NB4 (cell line): ENCODE measurements at places on chromosomes 3 and 15.

DNA sequence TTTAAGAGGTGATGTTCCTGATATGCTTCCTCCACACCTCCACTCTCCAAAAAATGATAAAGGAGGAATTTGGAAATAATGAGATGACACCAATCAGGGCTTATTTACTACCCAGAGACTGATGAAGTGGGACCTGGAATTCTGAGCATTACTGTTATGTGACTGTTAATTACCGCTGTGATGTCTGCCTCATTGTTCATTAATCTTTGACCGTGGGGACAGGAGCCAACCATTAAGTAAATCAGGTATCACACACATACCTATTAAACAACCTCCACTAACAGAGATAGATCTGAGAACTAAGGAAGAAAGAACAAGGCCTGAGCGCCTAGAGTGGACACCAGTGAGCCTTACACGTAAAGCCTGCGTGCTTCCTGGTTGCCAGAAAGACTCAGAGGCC lies 37.7 kb downstream of the ABHD5 start:
- no peak for DNase-seq

DNA sequence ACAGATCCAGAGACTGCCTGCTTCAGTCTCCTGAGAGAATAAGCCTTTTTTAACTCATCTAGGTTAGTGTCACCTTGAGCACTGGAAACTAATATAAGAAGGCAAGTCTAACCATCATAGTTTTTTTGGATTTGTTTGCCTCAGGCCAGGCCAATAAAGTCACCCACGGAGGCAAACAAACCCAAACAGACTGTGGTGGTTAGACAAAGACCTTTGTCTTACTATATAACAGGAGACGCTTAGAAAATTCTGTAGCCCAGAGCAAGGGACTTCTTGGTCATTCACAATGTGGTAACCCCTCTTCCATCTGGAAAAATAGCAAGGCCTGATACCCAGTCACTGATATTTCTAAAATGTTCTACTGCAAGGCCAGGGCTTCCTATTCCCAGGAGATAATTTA lies 45.3 kb upstream of the PPP2R3A start:
- DNase-seq, result no peak

DNA sequence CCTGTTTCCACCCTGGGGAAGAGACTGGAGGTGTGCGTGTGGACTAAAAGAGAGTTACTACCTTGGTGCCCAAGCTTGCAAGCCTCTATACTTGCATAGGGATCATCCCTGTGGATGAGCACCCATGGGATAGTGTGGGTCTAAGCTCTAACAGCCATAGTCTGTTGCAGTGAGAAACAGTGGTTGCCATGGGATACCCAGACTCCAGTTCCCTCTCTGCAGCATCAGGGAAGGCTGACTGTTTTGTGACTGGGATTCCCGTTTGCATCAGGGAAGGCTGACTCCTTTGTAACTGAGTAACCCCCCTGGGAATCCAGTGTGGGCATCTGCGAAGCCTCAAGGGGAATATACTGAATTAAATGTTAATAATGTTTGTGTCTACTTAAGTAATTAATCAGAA lies 196.1 kb downstream of the ZNF621 start:
- DNase-seq, result no peak

DNA sequence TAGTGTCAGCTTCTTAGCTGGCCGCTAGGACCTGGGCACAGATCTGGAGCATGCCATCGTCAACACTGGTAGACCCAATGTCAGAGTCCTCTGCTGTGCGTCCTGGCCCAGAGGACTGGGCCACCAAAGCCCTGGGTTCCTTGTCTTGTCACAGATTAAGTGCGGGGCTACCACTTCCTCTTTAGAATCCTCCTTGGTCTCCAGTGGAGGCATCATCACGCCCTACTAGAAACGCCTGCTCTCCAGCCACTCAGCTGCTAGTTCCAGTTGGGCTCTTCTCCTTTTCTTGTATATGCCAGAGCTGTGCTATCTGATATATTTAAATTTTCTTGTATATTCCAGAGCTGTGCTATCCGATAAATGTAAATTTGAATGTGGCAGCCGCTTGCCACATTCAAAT lies 11.2 kb downstream of the PPCDC start:
- peak; percentile 84 for DNase-seq

DNA sequence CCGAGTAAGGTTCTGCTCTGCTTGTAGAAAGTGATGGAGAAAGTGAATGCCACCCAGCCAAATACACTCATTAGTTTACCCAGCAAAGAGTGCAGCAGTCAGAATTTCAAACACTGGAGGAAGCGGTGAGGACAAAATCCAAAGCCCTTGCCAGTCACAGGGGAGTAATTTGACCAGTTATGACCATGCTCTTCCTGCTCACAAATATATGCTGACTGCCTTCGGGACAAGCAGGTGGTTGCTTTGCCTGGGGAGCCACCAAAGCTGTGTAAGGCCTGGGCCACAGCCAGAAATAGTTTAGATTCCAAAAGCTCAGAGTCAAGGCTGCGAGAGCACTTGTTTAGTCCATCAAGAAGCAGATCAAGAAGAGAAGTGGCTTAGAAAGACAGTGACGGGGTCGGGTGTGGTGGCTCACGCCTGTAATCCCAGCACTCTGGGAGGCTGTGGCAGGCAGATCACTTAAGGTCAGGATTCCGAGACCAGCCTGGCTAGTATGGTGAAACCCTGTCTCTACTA lies 51.0 kb upstream of the ATP13A3 start:
- peak; percentile 18 for DNase-seq

DNA sequence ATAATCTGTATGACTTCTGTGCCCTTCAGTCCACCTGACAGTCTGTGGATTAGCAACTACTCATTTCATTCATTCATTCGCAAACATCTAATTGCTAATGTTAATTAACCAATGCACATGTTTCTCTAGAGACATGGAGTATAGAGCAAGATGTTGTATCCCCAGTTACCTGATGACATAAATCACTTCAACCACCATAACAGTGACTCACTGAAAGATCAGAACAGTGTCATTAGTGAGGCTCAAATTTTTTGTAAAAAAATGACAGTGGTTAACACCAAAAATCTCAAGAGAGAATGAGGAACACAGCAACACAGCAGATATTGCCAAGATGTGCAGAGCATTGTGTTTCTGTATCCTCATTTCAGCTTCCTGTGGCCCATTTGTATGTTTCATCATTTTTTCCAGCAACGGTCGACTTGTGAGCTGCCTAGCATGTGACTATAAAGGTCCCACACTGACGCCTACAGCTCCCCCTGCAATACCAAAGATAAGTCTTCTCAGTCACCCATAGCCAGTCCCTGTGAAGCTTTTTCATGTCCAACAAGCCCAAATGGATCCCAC lies 3.7 kb upstream of the PLD1 start:
- DNase-seq, result peak; percentile 98

- no peak for DNase-seq
Measured at GRCh38 chr15:33453761-33454160, 143.0 kb downstream of the RYR3 start.

GRCh38 chr15:43150191-43150929 lies 17.0 kb downstream of the TMEM62 start:
- no peak for DNase-seq

DNA sequence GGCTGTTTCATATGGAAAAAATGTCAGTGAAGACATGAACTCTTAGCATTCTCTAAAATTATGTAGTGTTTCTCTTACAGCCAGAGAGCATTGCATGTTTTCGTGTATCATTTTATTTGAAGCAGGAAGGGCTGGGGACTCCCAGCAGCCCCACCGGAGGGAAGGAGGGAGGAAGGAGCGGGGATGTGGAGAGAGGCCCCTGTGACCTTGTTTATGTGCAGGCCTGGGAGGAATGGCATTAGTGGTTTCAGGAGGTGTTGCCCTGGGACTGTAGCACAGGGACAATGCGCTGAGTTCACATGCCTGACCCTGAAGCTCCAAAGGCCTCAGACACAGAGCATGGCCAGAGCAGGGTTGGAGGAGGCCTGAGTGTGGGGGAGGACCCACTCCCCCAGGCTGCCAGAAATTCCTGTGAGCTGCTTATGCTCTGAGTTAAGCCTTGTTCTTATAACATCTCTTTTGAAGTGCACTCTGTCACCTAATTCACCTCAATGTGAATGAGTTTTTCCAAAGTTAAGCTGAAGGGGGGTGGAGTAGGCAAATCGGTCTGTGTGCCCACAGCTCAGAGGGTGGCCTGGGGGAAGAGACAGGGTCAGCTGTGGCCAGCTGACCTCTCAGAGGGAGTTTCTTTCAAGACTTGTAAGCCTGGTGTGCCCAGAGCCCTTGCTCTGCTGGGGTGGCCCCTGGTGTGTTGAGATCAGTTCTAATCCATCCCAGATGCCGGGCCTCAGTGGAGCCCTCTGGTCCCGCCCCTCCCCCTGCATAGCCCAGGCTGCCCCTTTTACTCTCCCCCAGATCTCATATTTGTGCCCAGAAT lies 3.9 kb upstream of the RNU6-1 start:
- DNase-seq, result peak; percentile 42

DNA sequence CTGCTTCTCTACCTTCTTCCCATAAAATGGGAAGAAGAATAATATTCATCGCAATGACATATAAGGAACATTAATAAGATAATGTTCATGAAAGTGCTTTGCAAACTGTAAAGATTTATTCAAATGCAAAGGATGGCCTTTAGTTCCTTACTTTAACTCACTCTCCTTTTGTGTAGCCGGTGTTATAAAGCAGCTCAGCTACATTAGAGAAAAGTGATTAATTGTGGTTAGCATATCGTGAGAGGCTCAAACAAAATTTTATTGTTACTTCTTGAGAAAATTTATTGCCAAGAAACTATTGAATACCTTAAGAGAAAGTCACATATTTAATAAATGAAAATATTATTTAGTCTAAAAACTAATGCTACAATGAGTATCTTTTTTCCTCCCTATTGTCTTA lies 250.7 kb upstream of the NR2E3 start:
- DNase-seq, result no peak

GRCh38 chr3:33629219-33629618 lies 88.8 kb downstream of the CLASP2 start:
- DNase-seq, result no peak

DNA sequence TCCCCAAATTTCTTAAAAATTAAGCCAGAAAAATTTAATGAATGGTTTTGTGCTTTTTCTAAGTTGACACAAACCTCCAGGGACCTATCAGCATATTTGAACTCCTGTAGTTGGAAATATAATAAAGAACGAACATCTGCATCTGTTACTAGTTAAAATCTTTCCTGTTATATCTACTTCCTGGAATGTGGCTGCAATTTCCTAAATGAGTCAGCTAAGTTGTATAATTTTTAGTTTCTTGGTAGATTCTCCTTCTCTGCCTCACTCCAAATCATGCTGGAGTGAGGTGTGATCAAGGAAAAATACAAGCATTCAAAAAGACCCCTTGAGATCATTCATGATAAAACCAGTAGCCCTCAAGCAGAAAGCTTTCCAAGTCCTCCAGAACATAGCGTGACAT lies 106.2 kb upstream of the MCTP2 start:
- DNase-seq, result no peak

- DNase-seq, result no peak
Measured at GRCh38 chr15:89051875-89052274, 36.4 kb upstream of the ABHD2 start.

DNA sequence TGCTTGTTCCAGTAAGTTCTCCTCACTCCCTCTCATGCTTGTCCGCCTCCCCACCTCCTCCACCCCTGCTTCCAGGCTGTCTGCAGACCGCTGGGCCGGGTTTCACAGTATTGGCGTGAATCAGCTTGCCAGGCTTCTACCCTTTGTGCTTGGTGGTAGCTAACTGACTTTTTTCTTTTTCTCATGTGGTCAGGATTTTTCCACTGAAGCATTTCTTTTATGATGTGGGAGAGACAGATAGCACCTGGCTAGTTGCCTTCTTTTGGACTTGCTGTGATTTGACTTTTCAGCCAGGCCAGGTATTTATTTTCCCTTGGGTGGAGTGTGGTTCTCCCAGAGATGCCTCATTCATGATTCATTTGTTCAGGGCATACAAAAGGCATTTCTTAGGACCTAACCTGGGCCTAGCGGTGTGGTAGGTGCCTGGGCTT lies 60.6 kb downstream of the ST6GAL1 start:
- no peak for DNase-seq

- no peak for DNase-seq
Measured at GRCh38 chr3:196995646-196996355, 27.2 kb upstream of the PIGZ start.

- DNase-seq, result no peak
Measured at GRCh38 chr3:99972380-99973104, 141.8 kb downstream of the FILIP1L start.

GRCh38 chr15:98035577-98036010 lies 75.1 kb downstream of the ARRDC4 start:
- no peak for DNase-seq

DNA sequence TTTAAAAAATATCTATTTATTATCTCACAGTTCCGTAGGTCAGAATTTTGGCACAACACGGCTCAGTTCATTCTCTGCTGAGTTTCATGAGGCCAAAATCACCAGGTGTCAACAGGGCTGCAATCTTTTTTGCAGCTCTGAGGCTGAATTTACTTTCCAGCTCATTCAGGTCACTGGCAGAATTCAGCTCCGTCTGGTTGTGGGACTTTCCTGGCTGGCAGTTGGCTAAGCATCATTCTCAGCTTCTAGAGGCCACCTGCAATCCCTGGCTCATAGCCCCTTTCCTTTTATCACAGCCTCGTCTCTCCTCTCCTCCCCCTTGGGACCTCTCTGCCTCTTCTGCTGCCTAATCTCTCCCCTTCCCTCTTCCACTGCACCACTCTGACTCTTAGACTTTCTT lies 174.0 kb upstream of the WNT5A start:
- DNase-seq, result no peak

DNA sequence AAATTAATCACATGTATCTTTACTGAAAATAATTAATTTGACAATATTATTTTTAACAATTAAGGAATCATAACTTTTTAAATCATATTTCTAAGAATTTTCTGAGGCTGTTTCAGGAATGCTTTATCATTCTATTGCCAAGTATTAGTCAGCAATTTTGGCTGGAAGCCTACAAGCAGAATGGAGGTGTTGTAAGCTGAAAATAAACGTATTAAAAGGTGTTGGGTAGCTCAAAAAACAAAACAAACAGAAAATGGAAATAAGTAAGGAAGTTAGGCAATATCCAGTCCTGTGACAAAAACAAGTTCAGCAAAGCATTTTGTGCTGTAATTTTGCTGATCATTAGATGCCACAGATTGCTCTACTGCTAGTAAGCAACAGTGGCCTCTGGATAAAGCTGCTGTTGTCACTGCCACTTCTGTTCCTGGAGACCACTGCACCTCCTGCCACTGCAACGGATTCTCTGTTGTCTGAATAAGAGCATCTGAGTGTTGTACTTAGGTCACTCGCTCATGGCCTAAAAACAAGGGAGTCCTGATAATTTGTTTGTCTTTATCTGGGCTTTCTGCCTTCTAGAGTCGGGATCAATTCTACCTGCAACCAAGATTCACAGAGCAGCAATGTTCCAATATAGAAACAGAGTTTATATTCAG lies 63.5 kb upstream of the SLITRK3 start:
- no peak for DNase-seq

GRCh38 chr15:62165104-62165792 lies at the start of gene C2CD4B:
Gene C2CD4B, minus strand, starts transcription at chr15:62165285. Its CDS starts 301 bp downstream, at chr15:62164984.
- peak; percentile 5 for DNase-seq
